CD8-positive, alpha-beta T cell (primary cell): ENCODE measurements at places on chromosomes 6 and 20.

DNA sequence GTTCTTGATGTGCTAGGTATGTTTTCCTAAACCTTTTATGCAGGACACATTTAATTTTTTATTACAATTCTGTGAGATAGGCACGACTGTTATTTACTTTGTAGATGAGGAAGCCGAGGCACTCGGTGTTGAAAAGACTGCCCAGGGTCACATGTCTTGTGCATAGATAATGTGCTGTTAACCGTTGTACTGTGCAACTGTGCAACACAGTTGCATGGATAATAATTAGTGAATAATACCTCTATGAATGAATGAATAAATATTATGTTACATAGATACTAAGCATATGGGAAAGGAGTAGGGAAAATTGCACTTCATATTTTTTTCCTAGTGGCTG lies 60.3 kb upstream of the DEK start:
- DNase-seq: no peak

DNA sequence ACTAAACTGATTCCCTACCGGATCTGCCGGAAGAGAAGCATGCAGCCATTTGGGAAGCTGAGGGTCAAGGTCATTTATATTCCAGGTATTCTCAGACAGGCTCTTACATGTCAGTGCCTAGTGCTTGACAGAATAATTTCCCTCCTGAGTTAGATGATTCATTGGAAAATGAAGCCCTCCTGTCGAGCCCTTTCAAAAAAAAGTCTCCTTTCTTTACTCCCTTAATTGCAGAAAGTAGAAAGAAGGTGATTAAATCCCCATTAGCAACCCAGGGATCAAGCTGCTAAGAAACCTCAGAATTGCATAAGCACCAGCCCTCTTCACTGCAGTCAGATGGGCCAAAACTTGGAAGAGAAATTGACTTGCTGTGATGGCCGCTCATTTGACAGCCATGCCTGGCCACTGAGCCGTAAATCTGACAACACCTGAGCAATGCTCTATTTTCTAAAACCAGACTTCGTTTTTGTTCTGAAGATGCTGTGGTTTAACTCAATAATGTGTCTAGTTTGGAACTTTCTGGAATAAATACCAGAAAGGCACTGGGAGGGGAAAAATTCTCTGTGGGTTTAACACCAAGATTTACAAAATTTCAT lies 61.0 kb upstream of the ARMH2 start:
- no peak for DNase-seq

DNA sequence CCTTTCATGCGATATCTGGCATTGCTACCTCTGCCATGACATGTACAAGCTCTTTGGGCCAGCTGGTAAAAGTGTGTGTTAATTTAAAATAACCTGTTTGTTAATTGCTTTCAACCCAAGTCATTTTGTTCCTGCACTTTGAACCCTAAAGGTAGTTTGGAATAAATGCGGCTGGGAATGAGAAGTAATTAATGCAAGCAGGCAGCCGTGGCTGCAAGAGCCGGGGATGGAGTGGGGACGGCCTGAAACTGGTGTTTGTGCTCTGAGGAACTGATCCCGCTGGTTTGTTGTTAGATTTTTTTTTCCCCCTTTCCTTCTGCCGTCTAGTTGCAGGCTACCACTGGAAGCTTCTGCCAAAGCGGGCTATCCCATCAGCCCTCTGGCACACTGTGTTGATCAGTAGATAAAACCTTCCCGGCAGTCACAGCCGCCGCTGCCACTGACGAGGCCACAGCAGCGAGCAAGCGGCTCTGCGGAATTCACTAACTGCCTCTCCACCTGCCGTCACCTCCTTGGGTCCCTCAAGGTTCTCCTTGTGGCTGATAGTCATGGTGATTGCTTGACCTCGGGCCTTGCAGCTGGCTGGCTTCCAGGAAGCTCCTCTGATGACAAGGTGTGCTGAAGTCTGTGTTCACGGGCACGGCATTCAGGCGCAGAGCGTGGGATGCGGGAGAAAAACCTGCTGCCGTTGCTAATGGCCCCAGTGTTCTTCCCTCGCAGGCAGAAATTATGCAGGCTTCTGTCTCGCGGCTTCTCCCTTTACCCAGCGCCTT lies 315.9 kb downstream of the TFAP2A start:
- no peak for DNase-seq

GRCh38 chr20:20580139-20580538 lies 132.3 kb downstream of the RALGAPA2 start:
- DNase-seq: no peak

DNA sequence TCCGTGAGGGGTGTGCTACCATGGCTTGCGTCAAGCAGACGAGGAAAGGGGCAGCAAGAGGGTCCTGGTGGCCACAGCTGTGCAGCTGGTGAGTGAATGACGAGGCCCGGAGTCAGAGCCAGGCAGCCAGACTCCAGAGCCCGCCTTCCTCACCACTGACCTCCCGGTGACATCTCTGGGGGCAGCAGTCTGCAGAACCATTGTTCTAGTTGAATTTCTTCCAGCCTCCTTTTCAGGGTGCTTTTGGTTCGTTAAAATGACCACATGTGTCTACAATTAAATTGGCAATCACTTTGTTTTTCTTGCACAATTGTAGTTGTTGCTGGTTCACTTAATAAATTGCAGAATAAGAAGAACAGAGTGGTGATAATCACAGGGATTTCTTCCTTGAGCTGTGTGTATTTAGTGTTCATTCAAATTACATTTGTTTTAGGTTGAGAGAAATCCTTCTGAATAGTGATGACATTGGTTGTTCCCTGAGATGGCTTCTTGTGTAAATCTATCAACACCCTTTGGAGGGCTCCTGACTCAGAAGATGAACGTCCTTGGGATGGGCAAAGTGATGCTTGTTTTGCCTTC lies 96.4 kb downstream of the TULP4 start:
- no peak for DNase-seq

GRCh38 chr20:32443386-32443974 lies 85.3 kb downstream of the ASXL1 start:
- DNase-seq: no peak

GRCh38 chr6:44260451-44261297 lies 3.3 kb upstream of the SLC35B2 start:
- no peak for DNase-seq

DNA sequence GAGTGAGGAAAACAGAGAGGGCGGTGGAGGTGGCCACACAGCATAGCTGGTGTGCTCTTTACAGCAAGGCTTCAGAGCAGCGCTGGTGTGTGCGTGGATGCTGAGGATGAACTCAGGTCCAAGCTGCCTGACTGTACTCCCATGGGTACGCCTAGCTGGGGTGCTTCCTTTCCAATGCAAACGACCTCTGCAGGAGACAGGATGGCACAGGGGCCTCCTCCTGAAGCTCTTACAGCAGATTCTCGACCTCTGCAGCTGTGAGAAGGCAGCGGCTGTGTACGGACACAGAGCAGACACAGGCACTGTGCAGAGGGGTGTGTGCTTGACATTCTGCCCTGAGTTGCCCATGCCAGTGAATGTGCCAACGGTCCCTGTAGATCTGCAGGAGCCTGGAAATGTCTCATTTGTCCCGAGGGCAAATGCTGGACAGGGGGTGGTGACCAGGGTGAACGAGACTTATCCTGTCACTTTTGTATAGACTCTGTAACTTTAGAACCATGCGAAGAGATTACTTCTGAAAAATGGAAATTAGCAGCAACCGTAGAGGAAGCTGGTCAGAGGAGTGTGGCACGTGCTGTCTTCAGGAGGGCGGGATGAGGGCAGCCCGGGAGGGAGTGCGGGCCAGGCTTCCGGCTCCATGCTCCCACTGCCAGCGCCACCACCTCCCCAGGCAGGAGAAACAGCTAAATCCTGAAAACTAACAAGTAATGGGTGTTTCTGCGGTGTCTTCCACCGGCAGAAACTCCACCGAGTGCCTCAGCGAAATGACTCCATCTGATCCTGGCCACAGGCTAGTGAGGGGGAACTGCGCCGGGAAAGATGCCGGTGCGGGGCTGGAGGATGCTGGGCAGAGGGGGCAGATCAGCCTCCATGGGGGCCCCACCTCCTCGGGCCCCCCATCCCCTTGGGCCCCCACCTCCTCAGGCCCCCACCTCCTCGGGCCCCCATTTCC lies 120.9 kb upstream of the RPS6KA2 start:
- DNase-seq: no peak

- DNase-seq: no peak
Measured at GRCh38 chr6:16591396-16592222, 169.7 kb downstream of the ATXN1 start.

GRCh38 chr20:63011798-63012197 lies 5.0 kb upstream of the BHLHE23 start:
- no peak for DNase-seq
